Vagina (tissue), 2 donors: ENCODE measurements at places on chromosomes 16 and 17. TPM values are rescaled to one million over a fixed set of nuclear protein-coding genes. Genes with fewer than 3 reads are reported as not detected.

- peaks cover 19% of the 10 kb centered on the region for H3K4me1 ChIP-seq
- no peak for DNase-seq
- H3K27ac ChIP-seq = peak overlapping the region; percentile 73
- H3K4me3 ChIP-seq = no peak overlapping the region
- no peaks in the 10 kb centered on the region for H3K36me3 ChIP-seq
Observed at GRCh38 chr17:41599680-41600079, 12.9 kb downstream of the KRT16 start.

DNA sequence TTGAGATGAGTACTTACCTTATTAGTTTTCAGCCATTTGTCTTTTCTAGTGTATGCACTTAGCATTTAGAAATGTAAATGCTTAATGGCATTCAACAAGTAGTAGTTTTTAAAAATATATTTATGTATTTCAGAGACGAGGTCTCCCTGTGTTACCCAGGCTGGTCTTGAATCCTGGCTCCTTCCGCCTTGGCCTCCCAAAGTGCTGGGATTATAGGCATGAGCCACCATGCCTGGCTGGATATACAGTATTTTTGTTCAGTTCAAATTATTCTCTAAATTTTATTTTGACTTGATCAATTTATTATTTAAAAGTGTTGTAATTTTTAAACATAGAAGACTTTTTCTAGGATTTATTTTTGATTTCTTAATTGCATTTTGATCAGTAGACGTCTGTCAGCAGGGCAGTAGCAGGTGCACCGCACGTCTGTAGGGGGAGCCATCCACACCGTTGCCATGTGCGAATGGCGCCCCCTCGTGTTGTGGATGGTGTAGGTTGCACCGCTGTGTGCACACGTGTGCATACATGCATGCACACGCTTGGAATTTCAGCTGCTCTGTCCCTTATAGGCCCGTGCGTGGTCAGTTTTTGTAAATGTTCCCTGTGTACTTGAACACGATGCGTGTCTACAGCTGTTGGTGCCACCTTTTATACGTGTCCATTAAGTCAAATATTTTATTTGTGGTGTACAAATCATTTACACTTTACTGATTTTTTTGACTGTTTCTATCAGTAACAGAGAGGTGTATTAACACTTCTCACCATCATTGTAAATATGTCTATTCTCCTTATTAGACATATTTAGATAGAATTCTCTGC is 30.6 kb downstream of the RPTOR start:
- no peaks in the 10 kb centered on the region for H3K4me1 ChIP-seq
- H3K27ac ChIP-seq = no peak overlapping the region
- no peaks in the 10 kb centered on the region for H3K27me3 ChIP-seq
- H3K36me3 ChIP-seq = no peaks in the 10 kb centered on the region
- DNase-seq = no peak

- H3K36me3 ChIP-seq = no peaks in the 10 kb centered on the region
- H3K27ac ChIP-seq = no peak overlapping the region
- no peak overlapping the region for H3K4me3 ChIP-seq
- DNase-seq = no peak
Observed at GRCh38 chr17:55983096-55983495, 170.2 kb upstream of the ANKFN1 start.

DNA sequence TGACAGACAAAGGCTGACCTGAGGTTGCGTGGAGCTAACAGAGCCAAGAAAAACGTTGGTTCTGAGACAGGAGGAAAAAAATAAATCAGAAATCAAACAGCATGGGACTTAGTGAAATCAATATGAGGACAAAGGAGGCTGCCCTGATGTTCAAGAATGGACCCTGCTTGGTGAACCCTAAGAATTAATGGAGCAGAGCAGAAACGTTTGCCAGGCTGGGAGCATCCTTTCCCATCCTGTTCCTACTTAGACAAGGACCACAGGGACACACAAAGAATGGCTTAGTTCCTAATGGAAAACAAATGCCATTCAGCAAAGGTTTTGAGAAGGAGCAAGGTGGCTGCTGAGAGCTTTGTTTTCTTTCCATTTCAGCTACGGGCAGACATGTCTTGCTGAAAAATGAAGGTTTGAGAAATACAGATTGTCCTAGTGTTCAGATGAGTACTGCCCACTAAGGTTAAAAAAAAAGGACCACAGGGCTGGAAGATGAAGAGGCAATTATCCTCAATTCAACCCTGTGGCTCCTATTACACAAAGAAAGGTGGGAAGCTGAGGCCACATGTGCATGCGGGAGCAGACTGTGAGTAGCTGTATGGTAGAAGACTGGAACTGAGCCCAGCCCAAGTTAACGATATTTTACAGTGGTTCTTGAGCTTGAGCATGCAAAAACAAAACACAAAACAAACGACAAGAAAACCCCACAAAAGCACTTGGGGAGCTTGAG is 230.1 kb downstream of the SLC39A11 start:
- no peaks in the 10 kb centered on the region for H3K4me1 ChIP-seq
- DNase-seq = no peak
- no peaks in the 10 kb centered on the region for H3K27me3 ChIP-seq
- no peak overlapping the region for H3K27ac ChIP-seq
- H3K4me3 ChIP-seq = no peak overlapping the region

GRCh38 chr16:84795329-84796053 is 24.3 kb upstream of the CRISPLD2 start:
- peak; percentile 96 for DNase-seq
- H3K4me1 ChIP-seq = peaks cover 8% of the 10 kb centered on the region
- peak overlapping the region; percentile 74 for H3K27ac ChIP-seq
- no peaks in the 10 kb centered on the region for H3K36me3 ChIP-seq

DNA sequence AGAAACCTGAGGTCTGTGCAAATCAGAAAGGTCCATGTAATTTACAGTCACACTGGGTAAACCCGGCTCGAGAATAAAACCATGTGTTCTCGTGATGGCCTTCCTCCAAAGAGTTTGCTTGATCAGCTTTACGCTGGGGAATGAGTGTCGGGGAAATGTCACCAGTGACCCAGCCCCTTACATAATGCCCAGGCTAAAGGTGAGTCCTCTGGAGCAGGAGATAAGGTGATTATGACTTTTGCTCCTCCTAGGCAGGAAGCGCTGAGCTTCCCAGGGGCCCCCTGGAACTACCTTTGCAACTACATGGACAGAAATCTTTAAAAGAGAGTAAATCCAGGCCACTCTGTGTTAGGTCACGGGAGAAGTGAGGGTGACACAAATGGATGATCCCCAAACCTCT is 15.7 kb downstream of the SLC6A4 start:
- no peaks in the 10 kb centered on the region for H3K36me3 ChIP-seq
- no peak for DNase-seq
- no peak overlapping the region for H3K27ac ChIP-seq
- no peak overlapping the region for H3K4me3 ChIP-seq
- no peaks in the 10 kb centered on the region for H3K27me3 ChIP-seq
- H3K4me1 ChIP-seq = no peaks in the 10 kb centered on the region

- H3K4me1 ChIP-seq = no peaks in the 10 kb centered on the region
- no peaks in the 10 kb centered on the region for H3K27me3 ChIP-seq
- no peak overlapping the region for H3K4me3 ChIP-seq
Observed at GRCh38 chr16:23057013-23057596, 92.1 kb downstream of the USP31 start.

The SLC5A2 gene
- not detected for total RNA-seq

- peaks cover 43% of the 10 kb centered on the region for H3K4me1 ChIP-seq
- H3K4me3 ChIP-seq = no peak overlapping the region
- no peaks in the 10 kb centered on the region for H3K27me3 ChIP-seq
- no peaks in the 10 kb centered on the region for H3K36me3 ChIP-seq
- peak overlapping the region; percentile 94 for H3K27ac ChIP-seq
- DNase-seq = no peak
Observed at GRCh38 chr16:21156767-21157467, 1.6 kb upstream of the LDAF1 start.

- H3K4me3 ChIP-seq = no peak overlapping the region
- H3K27me3 ChIP-seq = no peaks in the 10 kb centered on the region
- no peak for DNase-seq
- H3K27ac ChIP-seq = no peak overlapping the region
- H3K36me3 ChIP-seq = no peaks in the 10 kb centered on the region
Observed at GRCh38 chr17:55883149-55883548, 132.3 kb downstream of the PCTP start.

DNA sequence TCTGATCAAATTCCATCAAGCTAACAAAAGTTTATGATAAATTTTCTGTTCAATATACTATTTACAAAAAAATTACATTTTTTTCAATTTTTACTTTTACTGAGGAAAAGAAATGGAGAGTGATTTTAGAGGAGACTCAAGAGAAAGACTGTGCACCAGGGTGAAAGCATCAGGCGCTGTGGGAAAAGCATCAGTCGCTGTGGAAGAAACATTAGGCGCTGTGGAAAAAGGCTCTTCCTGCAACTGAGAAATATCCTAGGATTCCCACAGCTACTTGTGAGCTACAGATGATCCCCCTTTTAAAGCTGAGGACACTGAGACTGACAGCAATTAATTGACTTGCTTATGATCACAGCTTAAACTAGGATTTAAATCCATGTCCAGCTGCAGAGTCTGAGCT is 4.9 kb downstream of the ANKFY1 start:
- H3K4me3 ChIP-seq = no peak overlapping the region
- H3K4me1 ChIP-seq = peaks cover 22% of the 10 kb centered on the region
- DNase-seq = no peak
- H3K27me3 ChIP-seq = no peaks in the 10 kb centered on the region

The ABCC11 gene
- not detected for total RNA-seq

DNA sequence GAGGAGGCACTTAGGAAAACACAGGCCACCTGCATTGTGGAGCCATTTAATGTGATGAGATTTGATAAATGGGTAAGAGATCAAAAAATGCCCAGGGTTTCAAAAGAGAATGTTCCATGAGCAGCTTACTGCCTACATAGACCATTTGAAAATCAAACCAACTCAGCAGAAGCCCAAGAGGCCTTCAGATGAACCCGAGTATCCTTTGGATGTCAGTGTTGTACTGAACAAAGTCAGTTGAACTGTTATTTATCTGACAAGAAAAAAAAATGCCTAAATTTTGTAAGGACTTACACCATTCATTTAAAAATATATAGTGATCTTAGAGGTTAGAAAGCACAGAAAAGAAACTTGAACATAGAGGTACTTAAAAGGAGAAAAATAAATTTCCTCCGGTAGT is 381.7 kb downstream of the ZFHX3 start:
- no peak overlapping the region for H3K27ac ChIP-seq
- no peak for DNase-seq
- H3K27me3 ChIP-seq = no peaks in the 10 kb centered on the region
- no peaks in the 10 kb centered on the region for H3K36me3 ChIP-seq
- H3K4me1 ChIP-seq = peaks cover 16% of the 10 kb centered on the region

- no peaks in the 10 kb centered on the region for H3K27me3 ChIP-seq
- peaks cover 10% of the 10 kb centered on the region for H3K4me1 ChIP-seq
- no peak overlapping the region for H3K4me3 ChIP-seq
- peaks cover 39% of the 10 kb centered on the region for H3K36me3 ChIP-seq
- no peak overlapping the region for H3K27ac ChIP-seq
Observed at GRCh38 chr17:64061178-64061898, 40.9 kb upstream of the ICAM2 start.

DNA sequence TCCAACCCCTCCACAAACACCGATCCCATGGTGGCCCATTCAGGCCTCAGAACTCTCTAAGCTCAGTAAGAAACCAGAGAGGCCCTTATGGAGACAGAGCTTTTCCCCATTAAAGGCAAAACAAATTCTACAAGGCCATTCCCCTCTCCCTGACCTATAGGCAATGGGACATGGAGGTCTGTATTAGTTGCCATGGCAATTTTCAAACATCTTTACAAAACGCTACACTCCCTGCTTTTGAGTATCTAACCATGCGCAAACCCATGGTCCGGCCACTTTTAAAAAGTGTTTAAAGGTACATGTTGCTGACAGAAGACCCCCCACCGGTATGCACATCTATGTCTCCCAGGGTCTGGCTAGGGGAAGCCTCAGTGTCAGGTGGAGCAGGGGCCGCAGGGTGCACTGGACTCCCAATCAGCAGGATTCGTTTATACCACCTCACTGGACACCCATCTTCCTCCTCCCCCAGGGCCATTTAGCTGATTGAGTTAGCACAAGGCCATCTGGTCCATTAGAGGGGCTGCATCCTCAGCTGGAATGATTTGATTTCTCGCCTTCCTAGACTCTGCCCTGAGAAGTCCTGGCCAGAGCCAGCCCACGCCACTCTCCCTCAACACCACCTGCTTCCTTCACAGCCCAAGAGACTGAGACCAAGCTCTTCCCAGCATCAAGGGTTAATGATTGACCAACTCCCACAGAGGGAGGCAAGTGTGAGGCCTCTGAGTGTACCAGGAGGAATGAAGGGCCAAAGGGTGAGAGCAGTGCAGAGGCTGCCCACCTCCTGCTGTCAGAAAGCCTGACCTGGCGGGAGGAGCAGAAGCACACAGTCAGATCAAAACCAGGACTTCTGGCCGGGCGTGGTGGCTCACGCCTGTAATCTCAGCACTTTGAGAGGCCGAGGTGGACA is 10.9 kb downstream of the ACLY start:
- H3K27ac ChIP-seq = peak overlapping the region; percentile 42
- H3K4me1 ChIP-seq = peaks cover 9% of the 10 kb centered on the region
- H3K36me3 ChIP-seq = peaks cover 67% of the 10 kb centered on the region
- no peak overlapping the region for H3K4me3 ChIP-seq
- no peak for DNase-seq

DNA sequence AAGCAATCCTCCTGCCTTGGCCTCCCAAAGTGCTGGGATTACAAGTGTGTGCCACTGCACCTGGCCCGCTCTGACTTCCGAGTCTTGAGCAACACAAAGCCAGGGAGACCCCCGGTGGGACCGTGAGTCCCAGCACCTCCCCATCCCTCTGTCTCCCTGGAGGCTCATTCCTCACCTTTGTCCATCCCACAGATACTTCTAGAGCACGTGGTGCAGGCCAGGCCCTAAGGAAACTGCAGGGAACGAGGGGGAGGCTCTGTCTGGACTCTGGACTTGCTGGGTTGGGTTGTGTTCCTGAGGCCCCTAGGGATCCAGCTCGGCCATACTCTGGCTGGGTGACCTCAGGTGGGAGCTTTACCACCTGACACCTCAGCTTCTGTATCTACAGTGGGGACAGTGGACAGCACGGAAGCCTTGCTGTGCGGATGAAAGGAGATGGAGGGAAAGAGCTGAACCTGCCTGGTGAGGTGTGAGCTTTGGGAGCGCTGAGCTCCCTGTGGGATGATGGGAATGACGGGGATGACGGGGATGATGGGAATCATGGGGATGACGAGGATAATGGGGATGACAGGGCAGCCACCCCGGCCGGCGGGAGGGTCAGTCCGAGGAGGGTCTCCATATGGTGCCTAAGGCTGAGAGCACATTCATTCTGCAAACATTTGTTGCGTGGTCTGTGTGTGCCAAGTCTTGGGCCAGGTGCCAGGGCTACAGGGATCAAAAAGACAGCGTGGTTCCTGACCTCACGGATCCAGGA is 26.6 kb downstream of the C16orf74 start:
- no peak for DNase-seq
- no peaks in the 10 kb centered on the region for H3K4me1 ChIP-seq
- no peaks in the 10 kb centered on the region for H3K36me3 ChIP-seq
- H3K27me3 ChIP-seq = no peaks in the 10 kb centered on the region
- H3K4me3 ChIP-seq = no peak overlapping the region

The ZNF598 gene
- 51.8 TPM for total RNA-seq

DNA sequence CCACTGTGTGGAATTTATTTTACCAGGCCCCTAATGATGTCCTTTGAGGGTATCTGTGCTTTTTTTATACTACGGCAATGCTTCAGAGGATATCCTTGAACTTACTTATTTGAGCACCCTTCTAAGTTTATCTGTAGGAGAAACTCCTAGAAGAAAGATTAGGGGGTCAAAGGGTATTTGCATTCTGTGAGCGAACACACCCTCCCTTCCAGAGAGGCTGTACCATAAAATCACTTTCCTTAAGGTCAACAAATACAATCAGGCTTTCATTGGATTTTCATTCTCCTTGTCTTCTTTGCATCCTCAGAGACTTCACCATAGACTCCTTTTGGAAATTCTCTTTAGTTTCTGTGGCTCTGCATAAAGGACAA is 4.7 kb upstream of the C1QTNF1 start:
- H3K4me3 ChIP-seq = no peak overlapping the region
- no peaks in the 10 kb centered on the region for H3K27me3 ChIP-seq
- H3K4me1 ChIP-seq = peaks cover 30% of the 10 kb centered on the region
- DNase-seq = no peak
- H3K36me3 ChIP-seq = no peaks in the 10 kb centered on the region
- H3K27ac ChIP-seq = no peak overlapping the region
